Stimulated activated CD4-positive, alpha-beta T cell treated with anti-CD3 and anti-CD28 coated beads, Interleukin-15, amount 100 ng/mL, for 48 hours (primary cell): ENCODE measurements at places on chromosomes 1 and 21.

DNA sequence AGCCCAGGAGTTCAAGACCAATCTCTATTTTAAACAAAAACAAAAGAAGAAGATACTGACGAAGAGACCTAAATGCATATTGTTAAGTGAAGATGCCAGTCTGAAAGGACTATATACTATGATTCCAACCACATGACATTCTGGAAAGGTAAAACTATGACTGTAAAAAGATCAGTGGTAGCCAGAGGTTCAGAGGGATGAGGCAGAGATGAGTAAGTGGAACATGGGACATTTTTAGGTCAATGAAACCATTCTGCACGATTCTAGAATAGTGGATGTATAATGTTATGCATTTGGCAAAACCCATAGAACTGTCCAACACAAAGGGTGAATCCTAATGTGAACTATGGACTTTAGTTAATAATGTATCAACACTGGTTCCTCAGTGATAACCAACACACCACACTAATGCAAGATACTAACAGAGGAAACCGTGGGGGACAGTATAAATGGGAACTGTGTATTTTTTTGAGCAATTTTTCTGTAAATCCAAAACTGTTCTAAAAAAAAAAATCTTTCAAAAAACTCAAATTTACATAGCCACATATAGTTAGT is 8.2 kb downstream of the RC3H1 start:
- DNase-seq: no peak

DNA sequence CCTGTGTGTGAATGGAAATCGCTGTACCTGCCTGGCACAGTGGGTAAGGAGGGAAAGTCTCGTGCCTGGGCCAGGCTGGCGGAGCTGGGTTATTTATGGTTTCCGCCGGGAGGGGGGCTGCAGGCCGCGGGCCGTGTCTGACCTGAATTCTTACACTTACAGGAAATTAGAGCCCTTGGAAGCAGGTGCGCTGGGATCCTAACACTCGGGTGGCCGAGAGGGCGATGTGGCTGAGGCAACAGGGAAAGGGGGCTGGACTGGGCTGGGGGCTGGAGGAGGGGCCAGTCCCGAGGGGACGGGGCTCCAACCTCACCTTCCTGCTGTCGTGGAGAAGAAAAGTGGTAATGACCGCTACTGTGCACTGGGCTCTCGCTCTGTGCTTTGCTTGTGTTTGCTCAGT is 109.4 kb upstream of the WNT4 start:
- DNase-seq: no peak

- no peak for DNase-seq
Observed at GRCh38 chr1:23384312-23385058, 14.8 kb upstream of the ZNF436 start.

- DNase-seq: no peak
Observed at GRCh38 chr1:49102752-49103151, 326.1 kb upstream of the BEND5 start.

DNA sequence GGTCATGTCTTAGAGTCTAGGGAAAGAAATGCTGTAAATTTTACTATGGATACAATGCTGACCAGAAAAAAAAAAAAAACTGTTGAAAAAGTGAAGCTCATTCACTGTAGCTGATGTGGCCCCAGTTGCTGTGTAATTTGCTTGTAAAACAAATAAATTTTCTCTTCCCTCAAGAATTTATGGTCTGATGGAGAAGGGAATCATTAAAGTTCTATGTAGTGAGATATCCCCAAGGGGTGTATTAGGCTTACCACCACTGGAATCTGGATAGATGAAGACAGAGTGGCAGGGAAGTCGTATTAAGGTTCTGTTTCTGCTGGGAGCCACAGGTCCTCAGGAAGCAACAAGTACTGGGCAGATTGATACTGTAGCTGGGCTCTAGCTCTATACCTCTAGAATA is 860.0 kb downstream of the LTN1 start:
- no peak for DNase-seq

DNA sequence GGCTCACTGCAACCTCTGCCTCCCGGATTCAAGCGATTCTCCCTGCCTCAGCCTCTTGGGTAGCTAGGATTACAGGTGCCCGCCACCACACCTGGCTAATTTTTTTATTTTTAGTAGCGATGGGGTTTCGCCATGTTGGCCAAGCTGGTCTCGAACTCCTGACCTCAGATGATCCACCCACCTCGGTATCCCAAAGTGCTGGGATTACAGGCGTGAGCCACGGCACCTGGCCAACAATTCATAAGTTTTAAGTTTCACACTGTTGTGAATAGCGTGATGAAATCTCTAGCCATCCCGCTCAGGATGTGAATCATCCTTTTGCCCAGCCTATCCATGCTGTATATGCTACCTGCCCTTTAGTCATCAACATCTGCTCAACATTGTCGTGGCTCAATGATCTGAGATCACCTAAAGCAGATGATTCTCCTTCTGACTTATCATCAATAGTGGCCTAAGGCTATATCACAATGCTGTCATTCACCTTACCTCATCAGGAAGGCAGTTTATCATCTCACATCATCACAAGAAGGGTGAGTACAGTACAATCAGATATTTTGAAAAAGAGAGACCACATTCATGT is 2.6 kb downstream of the PFDN2 start:
- DNase-seq: peak; percentile 41

DNA sequence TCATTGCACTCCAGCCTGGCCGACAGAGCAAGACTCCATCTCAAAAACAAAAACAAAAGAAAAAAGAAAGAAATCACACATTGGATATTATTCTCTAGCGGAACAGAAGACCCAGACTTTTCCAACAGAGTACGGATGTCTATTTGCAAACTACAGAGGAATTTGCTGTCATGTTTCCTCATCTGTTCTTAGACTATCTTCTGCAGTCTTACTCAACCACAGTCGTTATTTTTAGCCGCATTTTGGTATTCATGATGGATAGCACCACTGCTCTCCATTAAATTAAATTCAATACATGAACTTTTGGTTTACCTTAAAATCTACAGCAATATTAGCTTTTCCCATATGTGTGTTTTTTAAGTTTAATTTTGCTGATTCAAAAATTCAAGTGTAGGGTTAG is 14.2 kb upstream of the HEATR1 start:
- no peak for DNase-seq

DNA sequence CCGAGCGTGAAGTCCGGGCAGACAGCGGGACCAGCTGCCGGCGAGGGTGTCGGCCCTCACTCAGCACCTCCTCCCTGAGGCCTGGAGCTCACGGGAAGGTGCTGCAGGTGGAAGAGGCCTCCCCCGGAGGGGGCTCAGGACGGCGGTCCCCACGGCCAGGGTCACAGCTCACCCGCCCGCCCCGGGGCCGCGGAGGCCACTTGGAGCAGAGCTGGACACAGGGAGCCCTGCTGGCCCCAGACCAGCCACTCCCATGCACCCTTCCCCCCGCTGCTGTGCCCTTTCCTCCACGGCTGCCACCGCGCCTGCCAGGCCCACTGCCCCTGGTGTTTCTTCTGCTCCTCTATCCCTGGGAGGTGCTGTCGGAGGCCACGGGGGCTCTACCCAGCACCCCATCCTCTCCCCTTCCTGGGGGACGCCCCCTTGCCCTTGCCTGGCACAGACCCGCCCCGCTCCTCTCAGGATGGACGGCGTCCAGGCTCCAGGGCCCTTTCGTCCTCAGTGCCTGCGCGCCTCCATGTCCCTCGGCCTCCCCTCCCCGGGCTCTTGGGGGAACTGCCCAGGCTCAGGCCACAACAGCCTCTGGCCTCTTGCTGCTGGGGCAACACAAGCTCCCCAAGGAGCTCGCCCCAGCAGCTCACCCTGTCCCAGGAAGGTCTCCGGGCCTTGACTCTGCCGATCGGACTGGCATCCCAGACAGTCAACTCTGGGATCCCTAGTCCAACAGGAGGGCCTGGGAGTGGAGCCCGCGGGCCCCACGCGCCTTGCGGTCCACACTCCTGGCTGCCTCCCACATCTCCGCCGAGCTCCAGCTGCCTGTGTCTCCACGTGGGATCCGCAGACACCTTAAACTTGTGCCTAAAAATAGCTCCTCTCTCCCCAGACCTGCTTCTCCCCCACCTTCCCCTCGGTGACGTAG is 4.1 kb downstream of the TMEM240 start:
- DNase-seq: no peak

GRCh38 chr1:151508833-151509232 is 2.4 kb upstream of the CGN start:
- DNase-seq: no peak

- DNase-seq: no peak
Observed at GRCh38 chr1:234486858-234487840, 8.2 kb upstream of the TARBP1 start.

DNA sequence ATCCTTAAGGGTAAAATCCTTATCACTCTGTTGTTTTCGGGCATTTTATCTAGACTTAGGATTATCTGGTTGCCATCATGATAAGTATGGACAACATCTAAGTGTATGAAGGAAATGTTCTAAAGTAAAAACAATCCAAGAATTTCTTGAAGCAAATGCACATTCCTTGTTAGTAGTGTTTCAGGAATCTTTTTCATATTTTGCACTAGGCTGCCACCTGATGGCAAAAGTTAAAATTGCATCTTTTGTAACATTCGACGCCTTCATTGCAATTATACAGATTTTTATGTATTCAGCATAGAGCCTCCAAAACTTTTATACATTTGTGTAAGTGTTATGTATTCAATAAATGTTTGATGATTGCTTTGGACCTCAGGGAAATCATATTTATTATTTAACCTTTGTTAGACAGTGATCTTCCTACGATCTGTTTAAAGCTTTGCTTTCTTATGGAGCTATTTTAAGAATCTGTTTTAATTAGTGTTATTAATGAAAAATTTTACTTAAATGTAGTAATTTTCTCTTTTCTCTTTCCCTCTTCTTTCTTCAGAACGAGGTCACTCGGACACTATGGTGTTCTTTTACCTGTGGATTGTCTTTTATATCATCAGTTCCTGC is 49.4 kb upstream of the KIAA1614 start:
- DNase-seq: peak; percentile 1

GRCh38 chr1:35136780-35137179 is 56.2 kb downstream of the SFPQ start:
- DNase-seq: no peak

- DNase-seq: no peak
Observed at GRCh38 chr1:101122452-101123166, 97.0 kb upstream of the DPH5 start.

DNA sequence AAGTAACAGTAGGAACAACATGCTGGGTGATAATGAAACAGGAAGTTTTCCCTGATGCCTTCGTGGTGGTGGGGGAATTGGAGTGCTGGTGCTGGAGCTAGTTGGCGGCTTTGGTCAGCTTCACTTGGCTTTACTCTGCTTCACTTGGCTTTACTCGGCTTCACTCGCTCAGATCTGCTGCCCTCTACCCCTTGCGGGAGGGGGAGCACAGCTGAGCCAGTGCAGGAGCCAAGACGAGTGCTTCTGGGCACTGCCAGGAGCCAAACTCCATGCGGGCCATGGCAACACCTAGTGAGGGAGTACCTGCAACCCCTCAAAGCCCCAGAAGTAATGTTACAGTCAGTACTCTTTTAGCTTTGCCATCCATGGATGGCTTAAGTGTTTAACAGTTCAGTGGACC is 10.6 kb upstream of the PRKACB start:
- DNase-seq: no peak

- DNase-seq: no peak
Observed at GRCh38 chr1:12745126-12745991, 641 bp upstream of the CFAP107 start.

DNA sequence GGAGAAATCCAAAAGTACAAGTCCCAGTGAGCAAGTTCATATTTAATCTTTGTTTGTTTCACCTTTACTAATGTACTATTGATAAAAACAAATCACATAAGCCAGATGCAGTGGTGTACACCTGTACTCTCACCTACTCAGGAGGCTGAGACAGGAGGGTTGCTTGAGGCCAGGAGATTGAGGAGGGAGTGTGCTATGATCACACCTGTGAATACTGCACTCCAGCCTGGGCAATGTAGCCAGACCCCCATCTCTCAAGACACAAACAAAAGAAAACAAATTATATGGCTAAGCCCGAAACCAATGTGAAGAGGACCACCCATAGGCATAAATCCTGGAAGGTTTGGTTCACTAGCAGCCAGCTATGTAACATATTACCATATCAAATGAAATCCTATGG is 9.6 kb upstream of the USP24 start:
- no peak for DNase-seq

DNA sequence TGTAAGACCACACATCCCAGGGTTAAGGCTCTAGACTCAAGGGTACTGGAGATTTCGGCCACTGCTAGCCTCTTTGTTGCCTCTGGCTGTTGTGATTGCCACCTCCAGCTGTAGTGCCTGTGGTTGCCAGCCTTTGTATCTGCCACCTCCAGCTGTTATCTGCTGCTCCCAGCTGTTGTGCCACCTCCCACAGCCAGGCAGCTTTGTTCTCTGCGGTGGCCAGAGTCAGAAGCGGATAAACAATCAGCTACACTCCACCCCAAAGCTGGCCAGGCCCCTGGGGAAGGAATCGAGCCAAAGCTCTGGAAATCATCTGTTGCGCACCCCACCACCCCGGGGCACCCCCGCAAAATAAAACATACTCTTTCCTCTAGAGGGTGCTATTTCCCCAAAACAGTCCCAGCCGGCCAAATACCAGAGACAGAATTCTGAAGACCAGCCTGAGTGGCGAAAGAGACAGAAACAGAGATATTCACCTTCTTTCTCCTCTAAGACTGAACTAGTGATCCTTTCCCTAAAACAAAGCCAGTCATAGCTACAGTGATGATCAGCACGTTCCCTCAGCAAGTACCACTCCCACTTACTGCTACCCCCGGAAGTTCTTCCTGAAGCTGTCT is 14.8 kb upstream of the PIGM start:
- peak; percentile 25 for DNase-seq

GRCh38 chr1:64845831-64846425 is 101.1 kb downstream of the RAVER2 start:
- DNase-seq: no peak

DNA sequence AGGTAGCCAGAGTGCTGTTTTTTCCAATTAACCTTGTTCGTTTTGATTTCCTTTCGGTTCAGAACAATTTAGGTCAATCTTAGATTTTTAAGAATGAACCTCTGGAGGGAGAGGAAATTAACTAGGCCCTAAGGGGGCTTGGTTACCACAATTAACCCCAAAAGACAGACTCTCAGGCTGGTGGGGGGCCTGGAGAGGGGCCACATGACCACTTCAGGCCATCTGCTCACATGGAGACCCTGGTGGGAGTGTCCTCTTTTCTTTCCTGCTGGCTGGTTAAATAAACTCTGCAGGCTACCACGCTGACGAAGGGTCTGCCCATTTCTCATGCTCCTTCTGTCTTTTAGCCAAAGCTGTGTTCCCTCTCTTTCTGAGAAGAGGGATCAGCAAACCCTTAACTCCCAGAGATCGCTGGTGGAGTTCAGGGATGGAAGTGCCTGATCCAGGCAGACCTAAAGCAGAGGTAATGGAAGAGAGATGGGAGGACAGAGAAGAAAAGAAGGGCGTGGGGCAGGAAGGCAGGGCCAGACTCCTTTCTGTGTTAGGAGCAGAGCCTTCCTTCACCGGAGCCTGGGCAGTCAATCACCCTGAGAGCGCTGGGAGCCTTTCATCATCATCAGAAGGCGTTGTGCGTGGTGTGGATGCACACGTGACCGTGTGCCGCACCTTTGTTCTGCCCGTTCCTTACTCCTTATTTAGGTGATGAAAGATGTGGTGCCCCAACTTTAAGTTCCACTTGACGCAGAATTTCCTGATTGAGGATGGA is 58.5 kb downstream of the KIF26B start:
- no peak for DNase-seq
